ENCODE measurements at places on chromosomes 3 and 15.

- no peak for DNase-seq
These were observed 36.1 kb downstream of the PTH1R start for GRCh38 chr3:46913644-46914043.

- DNase-seq, result no peak
These were observed 41.9 kb downstream of the ATP8B4 start for GRCh38 chr15:50077176-50077575.

DNA sequence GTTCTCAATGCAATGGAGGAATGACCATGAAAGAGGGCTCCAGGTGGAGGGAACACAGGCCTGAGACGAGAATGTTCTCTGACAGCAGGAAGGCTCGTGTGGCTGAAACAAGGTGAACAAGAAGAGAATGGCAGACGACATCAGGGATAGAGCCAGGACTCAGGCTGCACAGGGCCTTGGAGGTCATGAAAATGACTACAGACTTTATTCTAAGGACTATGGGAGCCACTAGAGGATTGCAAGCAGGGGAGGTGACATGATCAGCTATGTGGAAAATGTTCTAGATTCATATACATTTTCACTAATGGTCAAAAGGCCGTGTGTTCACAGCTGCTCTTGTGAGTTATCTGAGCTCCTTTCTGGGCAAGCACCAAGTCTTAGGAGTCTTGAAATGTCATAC lies 78.2 kb downstream of the TAFA4 start:
- no peak for DNase-seq

- no peak for DNase-seq
These were observed 104.4 kb downstream of the RPL22L1 start for GRCh38 chr3:170765419-170766078.

DNA sequence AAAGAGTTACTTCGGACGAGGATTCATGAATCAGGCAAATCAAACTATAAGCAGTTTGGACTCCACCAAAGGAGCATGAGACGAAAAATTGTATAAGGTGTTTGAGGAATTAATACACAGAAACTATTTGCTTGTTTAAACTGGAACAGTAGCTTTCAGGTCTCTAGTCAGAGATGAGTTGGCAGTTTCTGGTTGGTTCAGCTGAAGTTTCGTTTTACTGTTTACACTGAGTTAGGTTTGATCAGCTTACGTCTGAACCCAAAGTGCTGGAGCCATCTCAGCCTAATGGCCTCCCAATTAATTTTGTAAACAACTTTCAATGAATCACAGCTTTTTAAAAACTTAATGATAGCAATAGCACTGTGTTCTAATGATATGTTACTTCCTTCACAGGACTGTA lies 703.7 kb downstream of the NLGN1 start:
- no peak for DNase-seq

DNA sequence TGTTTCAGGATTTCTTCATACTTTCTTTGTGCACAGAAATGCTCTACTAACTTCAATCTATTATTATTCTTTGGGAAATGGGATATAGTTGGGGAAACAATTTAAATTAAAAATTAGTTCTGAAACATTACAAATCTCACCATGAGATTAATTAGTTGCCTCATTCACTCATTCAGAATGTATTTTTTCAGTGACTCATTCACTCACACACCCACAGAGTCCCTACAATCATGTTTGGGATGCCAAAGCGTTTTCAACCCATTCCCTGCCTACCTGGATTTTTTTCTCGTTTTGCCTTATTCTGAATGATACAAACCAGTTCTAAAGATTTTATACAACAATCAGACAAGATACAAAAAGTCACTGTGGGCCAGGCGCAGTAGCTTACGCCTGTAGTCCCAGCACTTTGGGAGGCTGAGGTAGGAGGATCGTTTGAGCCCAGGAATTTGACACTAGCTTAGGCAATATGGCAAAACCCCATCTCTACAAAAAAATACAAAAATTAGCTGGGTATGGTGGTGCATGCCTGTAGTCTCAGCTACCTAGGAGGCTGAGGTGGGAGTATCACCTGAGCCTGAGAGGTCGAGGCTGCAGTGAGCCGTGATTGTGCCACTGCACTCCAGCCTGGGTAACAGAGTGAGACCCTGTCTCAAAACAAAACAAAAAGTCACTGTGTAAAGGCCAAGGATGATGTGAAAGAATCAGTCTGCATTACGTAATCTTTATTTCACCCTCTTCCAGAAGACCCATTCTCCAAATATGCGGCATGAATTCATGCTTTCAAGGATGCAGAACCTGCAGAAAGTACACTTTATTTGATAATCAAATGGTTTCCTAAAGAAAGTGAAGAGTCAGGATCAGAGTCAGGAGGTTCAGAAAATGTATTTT lies 34.8 kb upstream of the ARHGEF3 start:
- no peak for DNase-seq

DNA sequence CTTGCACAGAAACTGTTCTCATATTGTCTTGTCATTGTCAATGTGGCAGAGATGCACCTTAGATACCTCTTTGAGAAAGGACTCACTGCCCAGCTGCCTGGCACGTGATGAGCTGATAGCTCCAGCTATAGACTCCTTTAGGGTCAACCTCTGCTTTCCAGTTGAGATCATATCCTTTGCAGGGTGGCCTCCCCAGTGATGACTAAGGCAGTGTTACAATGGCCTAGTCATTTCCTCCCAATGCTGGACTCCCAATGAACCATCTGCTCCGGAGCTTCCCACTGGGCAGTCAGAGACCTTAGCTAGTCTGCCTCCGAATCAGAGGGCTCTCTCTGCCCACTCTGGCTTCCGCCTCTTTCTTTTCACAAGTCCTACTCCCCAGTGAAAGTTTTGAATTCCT lies 79.5 kb downstream of the CHRD start:
- DNase-seq, result no peak

- no peak for DNase-seq
These were observed 2.5 kb downstream of the MAP3K13 start for GRCh38 chr3:185365291-185366073.

DNA sequence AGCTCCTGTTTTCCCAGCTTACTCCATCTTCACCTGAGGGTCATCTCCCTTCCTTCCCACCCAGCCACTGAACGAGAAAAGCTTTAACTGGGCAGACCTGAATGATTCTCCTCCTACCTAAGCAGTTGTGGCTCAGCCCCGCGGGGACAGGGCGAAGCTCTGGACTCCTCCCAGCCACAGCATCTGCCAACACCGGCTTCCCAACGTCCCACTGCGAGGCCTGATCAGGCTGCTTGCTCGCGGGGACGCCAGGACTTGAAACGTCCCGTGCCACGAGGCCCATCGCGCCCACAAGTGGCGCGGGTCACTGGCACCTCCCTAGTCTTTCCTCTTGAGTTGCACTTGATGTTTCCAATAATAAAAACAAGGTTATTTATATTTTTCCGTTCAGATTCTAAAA lies at the start of gene SPATA16:
Gene SPATA16, minus strand, starts transcription at position 250 of the 400 bp plus-strand sequence. CDS start 23,504 bp downstream, outside the sequence.
- DNase-seq, result no peak

- no peak for DNase-seq
These were observed 72.2 kb upstream of the RAD18 start for GRCh38 chr3:9035473-9035872.

- DNase-seq, result no peak
These were observed 881.3 kb upstream of the CADM2 start for GRCh38 chr3:84077479-84077878.

DNA sequence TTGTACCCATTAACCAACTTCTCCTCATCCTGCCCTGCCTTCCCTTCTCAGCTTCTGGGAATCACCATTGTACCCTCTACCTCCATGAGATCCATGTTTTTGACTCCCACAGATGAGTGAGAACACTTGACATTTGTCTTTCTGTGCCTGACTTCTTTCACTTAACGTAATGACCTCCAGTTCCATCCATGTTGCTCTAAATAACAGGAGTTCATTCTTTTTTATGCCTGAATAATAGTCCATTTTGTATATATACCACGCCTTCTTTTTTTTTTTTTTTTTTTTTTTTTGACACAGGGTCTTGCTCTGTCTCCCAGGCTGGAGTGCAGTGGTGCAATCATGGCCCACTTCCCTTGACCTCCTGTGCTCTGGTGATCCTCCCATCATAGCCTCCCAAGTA lies 6.7 kb downstream of the SNX1 start:
- DNase-seq, result no peak

- no peak for DNase-seq
These were observed 16.9 kb upstream of the NXPE3 start for GRCh38 chr3:101762041-101762646.

- DNase-seq, result no peak
These were observed 425.1 kb upstream of the NECTIN3 start for GRCh38 chr3:110646496-110646895.

DNA sequence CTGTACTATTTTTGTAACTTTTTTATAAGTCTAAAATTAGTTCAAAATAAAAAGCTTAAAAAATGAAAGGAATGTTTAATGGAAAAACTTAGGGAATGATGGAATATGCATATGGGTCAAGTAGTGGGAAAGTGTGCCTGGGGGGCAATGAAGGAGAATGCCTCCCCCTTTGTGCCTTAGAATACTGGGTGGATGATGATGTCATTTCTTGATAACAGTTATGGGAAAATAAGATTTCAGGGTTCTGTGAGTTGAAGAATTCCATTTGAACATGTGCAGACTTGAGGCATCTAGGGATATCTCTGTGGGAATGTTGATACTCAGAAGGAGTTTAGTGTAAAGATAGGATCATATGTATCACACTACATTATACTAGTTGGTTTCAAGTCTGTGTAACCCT lies 13.8 kb downstream of the WDR93 start:
- DNase-seq, result no peak

- DNase-seq, result no peak
These were observed 207.5 kb downstream of the SV2B start for GRCh38 chr15:91307601-91308000.

- DNase-seq, result no peak
These were observed 84.6 kb upstream of the CDV3 start for GRCh38 chr3:133488785-133489367.
